ENCODE measurements at places on chromosomes 3 and 15.
A peak's percentile ranks its signal among the peaks of the same experiment; 100 is the strongest.

- DNase-seq: no peak
Observed at GRCh38 chr3:152177757-152178156, 91.0 kb upstream of the MBNL1 start.

DNA sequence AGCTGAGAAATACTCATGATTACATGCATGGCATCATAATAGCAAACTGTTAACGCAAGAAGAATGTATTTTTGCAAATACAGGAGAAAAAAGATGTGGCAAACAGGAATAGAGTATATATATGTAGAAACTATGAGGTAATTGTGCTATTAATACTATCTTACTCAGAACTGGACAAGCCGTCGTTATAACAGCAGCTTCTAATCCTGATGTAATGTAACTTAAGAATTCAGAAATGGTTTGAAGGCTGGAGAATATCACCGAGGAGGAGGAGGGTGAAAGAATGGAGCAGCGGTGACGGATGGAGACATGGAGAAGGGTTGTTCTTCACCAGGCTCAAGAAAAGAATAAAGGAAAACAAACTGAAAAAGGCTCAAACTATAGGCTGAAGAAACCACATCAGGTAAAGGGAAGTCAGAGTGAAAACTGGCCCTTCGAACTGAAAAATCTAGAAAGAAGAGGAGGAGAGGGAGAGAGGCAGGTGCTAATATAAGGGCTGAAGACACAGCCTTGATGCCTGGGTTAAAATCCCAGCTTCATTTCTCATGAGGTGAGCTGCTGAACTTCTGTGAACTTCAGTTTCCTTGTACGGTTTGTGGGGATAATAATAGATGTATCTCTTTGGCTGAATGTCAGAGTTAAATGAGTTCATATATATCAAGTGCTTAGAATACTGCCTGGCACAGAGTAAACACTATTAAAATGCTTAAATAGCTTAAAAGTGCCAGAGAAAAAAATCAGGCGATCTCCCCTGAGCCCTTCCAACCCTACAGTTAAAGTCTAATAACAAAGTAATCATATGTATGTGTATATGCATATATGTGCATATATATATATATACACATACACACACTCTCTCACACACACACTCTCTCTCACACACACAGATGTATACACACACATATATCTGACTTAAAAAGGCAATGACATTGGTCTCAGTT lies 43.9 kb downstream of the GOLIM4 start:
- DNase-seq: no peak

- DNase-seq: no peak
Observed at GRCh38 chr3:72282918-72283317, 498.0 kb upstream of the PROK2 start.

DNA sequence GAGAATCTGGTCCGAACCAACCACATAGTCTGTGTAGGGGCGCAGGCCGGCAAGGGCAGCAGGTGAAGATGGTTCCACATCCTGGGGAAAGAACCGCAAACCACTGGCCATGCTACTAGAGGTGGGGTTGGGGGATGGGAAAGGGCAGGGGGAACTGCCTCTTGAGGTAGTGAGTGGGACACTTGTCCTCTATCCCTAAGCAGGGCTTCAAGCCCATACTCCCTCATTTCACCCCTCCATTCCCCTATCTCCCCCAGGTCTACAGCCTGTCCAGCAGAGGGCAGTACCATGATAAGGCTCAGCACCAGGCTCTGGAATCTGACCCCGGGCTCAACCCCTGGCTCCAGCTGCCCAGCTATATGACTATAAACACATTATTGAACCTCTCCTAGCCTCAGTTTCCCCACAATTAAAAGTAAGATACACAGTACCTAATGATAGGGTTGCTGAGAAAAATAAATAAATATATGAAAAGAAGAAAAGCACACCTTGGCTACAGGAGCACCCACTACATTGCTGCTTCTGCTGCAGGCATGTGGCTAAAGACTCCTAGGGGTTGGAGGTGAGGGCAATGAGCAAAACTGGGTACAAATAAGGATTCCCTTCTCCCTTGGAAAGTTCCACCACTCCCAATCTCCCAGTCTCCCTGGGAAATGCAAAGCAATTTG lies 6.3 kb downstream of the GORASP1 start:
- DNase-seq: peak; percentile 22

Measured in stimulated activated CD4-positive, alpha-beta T cell treated with anti-CD3 and anti-CD28 coated beads, TNF-alpha, amount 100 ng/mL, for 24 hours (primary cell).